Transverse colon (tissue), 4 donors: ENCODE measurements at places on chromosomes 3 and 15. TPM values are rescaled to one million over a fixed set of nuclear protein-coding genes. Genes with fewer than 3 reads are reported as not detected.

GP5 gene
- total RNA-seq: not detected

DNA sequence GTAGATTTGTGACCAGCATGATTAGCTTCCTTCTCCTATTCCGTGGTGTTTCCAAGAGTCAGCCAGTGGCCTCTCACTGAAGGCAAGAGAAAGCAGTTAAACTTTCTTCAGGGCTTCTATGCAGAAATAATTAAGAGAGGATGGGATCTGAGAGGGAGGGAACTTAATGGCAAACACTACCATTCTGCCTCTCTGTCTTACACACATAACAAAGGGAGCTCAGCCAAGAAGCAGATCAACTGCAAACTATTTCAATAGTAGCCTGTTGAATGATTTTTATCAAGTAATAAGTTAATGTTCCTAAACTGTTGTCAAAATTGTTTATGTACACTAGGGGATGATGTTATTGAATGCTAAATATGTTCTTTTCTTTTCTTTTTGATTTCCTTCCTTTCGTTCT lies 11.8 kb downstream of the OXSR1 start:
- H3K36me3 ChIP-seq: no peaks in the 10 kb centered on the region
- no peak for DNase-seq
- H3K4me1 ChIP-seq: no peaks in the 10 kb centered on the region
- no peaks in the 10 kb centered on the region for H3K27me3 ChIP-seq

DNA sequence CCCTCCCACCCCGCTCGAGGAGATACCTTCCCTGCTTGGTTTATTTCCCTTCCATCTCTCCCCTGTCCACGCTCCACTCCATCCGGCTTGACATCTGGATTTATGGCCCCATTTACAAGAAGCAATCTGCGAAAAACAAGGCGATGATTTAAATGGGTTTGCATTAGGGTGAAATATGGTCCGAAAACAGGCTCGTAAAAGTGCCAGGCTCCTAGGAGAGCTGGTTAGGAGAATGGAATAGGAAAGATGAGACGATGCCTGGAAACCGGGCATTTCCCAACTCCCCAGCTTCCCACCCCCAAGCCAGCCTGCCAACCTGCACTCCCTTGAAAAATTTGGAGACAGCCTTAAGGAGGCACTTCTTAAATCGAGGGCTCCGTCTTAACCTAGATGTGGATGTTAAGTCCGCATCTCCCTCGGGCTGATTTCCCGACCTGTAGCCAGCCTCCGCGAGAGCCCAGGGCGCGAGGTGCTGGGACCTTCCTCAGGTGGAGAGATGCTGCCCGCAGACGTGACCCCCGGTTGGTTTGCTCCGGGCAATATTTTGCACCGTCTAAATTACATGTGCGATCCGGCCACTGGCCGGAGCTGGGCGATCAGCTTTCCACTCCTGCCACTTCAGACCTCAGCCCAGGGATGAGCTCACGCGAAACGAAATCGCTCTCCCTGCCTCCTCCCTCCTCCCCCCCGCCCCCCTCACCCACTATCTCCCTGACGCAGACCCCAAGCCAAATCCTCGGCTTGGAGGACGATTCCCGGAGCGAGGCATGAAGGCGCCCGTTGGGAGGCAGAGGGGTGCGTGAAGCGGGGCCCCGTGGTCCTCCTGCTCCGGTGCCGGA lies 1.3 kb downstream of the GRM7 start:
- peaks cover 49% of the 10 kb centered on the region for H3K27me3 ChIP-seq
- no peaks in the 10 kb centered on the region for H3K36me3 ChIP-seq
- no peak overlapping the region for H3K27ac ChIP-seq
- H3K4me1 ChIP-seq: no peaks in the 10 kb centered on the region

DNA sequence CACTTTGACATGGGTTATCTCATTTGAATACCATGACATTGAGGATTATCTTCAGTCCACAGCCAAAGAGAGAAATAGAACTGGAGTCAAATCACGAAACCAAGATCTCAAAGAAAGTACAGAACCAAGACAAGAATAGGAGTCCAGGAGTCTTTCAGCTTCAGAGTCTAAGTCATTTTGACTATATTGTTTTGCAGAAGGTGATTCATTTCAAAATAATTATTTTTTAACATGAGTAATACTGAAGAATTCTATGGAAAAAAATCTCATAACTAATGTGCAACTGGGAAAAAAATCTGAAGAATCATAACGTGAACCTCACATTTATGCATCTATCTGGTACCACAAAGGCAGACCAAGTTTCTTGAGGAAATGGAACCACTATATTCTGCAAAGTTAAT lies 60.3 kb downstream of the UBE3A start:
- no peaks in the 10 kb centered on the region for H3K36me3 ChIP-seq
- no peak for DNase-seq
- no peak overlapping the region for H3K4me3 ChIP-seq
- H3K27ac ChIP-seq: no peak overlapping the region
- H3K27me3 ChIP-seq: no peaks in the 10 kb centered on the region

- no peaks in the 10 kb centered on the region for H3K27me3 ChIP-seq
- no peaks in the 10 kb centered on the region for H3K4me1 ChIP-seq
- H3K36me3 ChIP-seq: no peaks in the 10 kb centered on the region
- H3K4me3 ChIP-seq: no peak overlapping the region
- no peak for DNase-seq
Observed at GRCh38 chr3:101976473-101976872, 127.2 kb downstream of the NFKBIZ start.
